ENCODE measurements at places on chromosomes 3 and 15.

DNA sequence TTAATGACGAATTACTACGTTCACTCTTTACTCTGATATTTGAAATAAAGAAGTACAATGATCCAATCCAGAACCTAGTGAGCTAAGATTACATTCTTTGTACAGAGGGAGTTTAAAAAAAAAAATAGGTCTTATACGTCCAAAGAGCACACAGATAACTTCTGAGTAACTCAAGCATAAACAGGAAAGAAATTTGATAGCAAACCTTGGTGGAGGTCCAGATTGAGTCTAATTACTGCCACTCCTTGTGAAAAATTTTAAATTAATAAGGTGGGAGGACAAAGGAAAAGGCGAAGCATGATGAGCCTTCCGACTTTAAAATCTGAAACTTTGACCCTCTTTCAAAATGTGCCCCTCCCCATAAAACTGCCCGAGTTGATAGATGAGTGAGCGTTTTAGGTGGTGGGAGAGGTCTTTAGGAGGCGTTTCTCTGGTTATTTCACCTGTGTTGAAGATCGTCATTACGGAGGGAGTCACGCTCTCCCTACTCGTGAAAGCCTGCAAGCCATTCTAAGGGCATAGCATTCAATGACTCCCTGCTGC lies 127.0 kb upstream of the ROBO2 start:
- no peak for DNase-seq

- no peak for DNase-seq
These were observed 1.9 kb upstream of the SPPL2A start for GRCh38 chr15:50767332-50767861.

GRCh38 chr3:143352850-143353550 lies 233.4 kb downstream of the CHST2 start:
- no peak for DNase-seq

GRCh38 chr3:108662142-108662738 lies 72.7 kb downstream of the DZIP3 start:
- peak; percentile 90 for DNase-seq

GRCh38 chr15:78174401-78174800 lies 25.2 kb downstream of the IDH3A start:
- DNase-seq = no peak

All from fibroblast of pulmonary artery (primary cell).